ENCODE measurements at places on chromosomes 7 and 10.

- DNase-seq, result no peak
These were observed 8.9 kb downstream of the DHTKD1 start for GRCh38 chr10:12077580-12078180.

DNA sequence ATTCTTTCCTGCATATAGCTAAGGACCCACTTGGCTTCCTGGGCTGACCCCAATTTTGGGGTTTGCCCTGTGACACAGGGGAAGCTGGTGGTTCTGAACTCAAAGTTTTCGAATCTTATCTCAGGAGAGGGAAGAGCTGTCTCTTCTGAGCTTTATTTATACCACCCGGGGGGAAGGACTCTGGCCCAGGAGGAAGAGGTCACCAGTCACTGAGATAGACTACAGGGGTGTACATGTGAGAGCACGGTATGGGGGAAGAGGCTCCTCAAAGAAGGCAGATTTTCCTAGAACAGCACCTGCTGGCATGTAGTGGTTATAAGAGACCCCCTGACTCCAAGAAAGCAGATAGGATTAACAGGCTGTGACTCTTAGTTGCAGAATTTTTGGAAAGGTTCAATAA, 101.8 kb upstream of the ELMO1 start:
- DNase-seq, result no peak

- peak; percentile 14 for DNase-seq
These were observed 52.4 kb upstream of the ITGB1 start for GRCh38 chr10:33010132-33011037.

DNA sequence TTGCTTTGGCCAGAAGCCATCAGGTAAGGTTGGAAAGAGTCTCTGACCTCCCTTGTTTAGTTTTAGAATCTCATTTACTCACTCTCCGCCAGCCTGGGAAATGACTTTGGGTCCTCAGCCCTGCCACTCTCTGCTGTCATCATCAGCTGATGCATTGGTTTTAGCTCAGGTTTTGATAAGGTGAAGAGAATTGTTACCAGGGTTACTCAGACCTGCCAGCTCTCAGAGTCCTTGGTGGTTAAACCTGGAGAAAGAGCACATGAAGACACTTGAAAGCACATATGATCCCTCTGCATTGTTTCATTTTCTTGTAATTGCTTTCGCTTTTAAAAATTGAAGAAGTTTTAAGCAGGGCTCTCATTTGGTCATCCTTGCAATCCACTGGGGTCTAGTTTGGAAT, 4.0 kb upstream of the CROT start:
- no peak for DNase-seq

GRCh38 chr10:45008524-45009161, 7.9 kb downstream of the ZNF22 start:
- DNase-seq, result no peak
